ENCODE measurements at places on chromosomes 7 and 10.

DNA sequence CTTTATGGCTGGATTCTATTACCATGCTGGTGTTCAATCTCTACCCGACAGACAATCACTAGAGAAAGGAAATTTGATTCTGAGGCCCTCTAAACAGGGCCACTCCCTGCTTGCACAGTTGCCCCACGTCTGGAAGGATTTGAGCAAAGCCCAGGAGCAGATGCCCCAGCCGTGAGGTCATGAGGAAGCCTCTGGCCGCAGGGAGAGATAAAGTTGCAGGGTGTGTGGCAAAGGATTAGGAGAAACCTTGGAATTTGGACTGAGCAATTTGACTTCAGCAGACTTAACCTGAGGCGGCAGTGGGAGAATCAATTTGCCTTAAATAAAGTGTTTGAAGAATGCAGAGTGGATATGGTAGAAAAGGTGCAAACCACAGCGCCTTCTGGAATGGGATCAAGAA is 40.2 kb upstream of the KLF6 start:
- no peak for DNase-seq

DNA sequence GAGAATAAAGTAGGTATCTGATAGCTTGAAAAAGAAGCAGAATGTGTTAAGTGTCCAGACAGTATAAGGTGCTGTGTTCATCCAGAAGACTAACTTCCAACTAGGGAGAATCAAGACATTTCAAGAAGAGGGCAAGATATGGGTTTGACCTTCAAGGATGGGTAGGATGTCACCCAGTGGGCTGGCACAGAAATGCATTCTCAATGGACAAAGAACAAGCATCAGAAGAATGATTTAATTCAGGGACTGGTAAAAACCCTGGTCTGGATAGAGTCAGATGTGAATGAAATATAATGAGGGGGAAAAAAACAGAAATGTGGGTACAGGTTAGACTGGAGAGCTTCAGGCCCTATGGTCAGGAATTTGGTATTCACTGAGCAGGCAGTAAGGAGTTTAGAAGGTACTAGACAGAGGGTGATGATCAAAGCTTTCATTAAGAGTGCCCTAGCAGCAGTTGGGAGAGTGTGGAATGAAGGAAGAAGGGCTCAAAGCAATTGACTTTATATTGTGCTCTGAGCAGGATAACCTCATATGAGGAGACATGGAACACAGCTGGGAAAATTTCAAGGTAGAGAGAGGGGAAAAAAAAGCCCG is 180.7 kb upstream of the ANK3 start:
- no peak for DNase-seq

DNA sequence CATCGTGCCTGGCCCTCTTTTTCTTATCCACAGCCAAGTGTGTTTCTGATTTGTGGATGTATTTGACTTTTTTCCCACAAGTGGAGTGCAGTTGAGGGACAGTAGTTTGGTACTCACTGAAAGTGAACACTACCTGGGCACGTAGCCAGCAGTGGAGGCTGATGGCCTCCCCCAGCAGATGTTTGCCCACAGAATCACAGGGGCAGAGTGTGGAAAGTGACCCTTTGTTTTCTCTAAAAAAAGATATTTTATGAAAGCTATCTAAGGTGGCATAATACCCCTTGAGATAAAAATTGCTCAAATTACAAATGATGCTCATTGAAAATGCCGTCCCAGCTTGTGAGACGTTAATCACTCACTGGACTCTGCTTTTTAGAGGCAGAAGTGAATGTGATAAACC is 29.1 kb downstream of the WDR37 start:
- no peak for DNase-seq

- no peak for DNase-seq
Measured at GRCh38 chr7:22853674-22854157, 31.1 kb upstream of the TOMM7 start.

DNA sequence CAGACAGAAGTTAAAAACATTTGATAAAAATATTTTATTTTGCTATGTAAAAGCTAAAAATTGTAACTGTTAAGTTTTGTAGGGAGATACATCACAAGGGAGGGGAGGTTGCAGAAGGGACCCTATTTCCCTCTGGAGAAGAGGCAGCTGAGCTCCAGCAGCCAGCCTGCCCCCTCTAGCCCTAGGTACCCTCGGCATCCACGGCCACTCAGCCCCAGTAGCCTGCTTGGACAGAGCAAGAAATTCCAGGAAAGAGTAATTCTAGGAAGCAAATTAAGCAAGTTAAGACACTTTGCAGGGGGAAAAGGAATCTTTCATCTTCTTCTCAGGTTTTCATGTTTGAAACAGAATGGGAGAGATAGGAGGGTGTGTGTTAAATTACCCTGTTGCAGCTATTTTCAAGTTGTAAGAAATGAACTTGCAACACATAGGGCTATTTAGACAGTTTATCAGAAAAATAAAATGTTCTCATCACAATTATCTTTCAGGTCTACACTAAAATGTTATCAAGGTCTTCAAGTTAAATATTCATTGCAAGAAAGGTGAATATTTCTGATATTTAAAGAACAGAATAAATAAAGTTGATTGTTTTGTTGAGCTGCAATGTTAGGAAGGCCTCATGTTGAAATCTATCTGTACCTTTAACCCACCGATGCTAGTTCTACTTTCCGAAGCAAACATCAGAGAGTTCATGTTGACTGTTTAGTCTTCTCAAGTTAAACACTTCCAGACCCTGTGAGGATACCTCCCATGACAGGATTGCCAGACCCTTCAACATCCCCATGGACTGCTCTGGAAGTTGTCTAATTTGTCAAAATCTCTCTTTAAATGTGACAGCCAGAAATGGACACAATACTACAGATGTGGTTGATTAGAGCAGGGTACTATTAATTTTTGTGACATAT is 5.5 kb downstream of the SGCE start:
- DNase-seq, result no peak

DNA sequence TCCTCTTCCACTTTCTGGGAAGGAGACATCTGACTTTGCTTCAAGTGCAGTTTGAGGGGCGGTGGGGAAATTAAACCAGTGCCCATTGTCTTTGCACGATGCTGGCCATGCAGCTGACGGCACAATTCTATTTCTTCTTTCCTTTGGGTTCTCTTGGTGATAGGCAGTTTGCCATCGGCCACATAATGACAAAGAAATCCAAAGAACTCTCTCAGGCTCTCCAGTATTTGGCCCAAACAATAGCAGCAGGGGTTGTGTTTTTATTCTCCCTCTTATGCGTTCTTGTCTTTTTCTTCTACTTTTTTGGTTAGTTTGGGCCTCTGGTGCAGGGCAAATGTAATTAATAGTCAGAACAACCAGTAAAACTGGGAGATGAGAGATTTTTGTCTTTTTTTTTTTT is 147.0 kb downstream of the EMX2 start:
- no peak for DNase-seq

- no peak for DNase-seq
Measured at GRCh38 chr7:157597562-157597961, 260.8 kb downstream of the DNAJB6 start.

DNA sequence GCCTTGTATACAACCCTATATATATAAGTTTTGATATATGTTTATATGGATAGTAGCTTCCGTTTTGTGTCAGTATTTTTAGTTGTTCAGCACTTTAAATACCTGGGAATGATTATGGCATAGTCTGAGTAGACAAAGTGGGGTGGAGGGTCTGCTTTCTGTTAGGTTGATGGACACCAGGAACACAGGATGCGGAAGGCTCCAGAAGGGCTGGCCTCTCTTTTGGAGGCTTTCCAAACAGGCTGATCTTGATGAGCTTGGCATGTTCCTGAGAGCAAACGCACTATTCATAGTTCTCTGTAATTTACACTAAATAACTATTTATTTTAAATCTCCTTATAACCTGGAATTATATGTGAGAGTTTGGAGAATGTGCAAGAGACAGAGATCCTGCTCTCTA is 12.7 kb downstream of the AKR1E2 start:
- no peak for DNase-seq

- no peak for DNase-seq
Measured at GRCh38 chr7:45443263-45443662, 130.9 kb upstream of the ADCY1 start.

- no peak for DNase-seq
Measured at GRCh38 chr7:39451901-39452300, 114.3 kb upstream of the YAE1 start.

GRCh38 chr7:48901966-48902365 is 22.4 kb upstream of the CDC14C start:
- DNase-seq, result no peak

GRCh38 chr7:83876593-83876992 is 227.7 kb upstream of the SEMA3E start:
- DNase-seq, result no peak
